ENCODE measurements at places on chromosomes 2 and 18.

DNA sequence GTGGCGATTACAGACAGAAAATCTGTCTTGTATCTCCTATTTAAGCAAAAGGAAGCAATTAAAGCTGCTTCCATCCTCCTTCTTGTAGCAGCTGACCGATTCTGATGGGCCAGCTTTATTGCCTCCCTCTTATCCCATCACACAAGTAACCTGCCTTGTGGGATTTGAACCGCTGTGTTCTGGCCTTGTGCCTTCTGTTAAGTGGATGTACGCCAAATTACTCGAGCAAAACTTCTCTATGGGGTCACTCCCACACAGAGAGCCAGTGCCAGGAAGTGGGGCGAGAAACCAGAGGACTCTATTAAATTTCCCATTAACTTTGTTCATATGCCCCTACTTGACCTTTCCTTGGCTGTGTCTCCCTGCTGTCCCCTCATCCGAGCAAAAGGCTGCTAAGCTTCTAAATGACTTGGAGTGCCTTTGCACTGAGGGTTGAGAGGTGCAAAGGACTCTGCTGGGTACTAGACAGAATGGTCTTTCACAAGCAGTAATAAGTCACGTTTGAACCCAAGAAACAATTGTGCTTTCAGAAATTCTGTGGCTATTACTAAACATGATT is 672.5 kb downstream of the MBD2 start:
- DNase-seq, result peak; percentile 30

- peak; percentile 48 for DNase-seq
Observed at GRCh38 chr2:233996461-233996860, 54.0 kb upstream of the SPP2 start.

DNA sequence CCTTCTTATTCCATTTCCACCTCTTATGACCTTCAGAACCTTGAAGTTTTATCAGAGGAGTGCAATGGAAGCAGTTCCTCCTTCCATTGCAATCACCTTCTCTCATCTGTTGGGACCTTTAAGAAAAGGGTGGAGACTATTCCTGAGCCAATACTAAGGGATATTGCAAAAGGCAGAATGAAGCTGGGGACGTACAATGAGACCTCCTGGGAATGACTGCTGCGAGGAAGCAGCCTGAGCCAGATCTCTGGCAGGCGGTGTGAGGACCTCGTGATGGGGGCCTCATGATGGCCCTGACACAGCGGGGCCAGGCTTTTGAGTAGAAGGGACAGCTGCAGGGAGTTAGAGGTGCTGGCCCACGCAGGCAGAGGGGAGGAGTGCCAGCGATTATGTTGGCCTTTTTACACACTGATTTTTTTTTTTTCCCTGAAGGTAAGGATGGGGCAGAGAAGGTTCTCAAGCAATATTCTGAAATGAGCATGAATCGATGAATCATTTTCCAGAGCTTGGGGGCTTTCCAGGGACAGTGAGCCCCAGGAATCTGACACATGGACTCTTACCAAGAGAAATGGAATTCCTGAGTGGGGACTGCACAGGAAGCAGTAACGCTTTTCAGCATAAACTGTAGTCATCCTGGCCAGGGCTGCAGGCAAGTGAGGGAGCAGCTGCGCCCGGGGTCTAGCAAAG is 40.0 kb upstream of the LAPTM4A start:
- DNase-seq, result peak; percentile 86

- peak; percentile 68 for DNase-seq
Observed at GRCh38 chr18:12679183-12679786, 21.4 kb upstream of the SPIRE1 start.

DNA sequence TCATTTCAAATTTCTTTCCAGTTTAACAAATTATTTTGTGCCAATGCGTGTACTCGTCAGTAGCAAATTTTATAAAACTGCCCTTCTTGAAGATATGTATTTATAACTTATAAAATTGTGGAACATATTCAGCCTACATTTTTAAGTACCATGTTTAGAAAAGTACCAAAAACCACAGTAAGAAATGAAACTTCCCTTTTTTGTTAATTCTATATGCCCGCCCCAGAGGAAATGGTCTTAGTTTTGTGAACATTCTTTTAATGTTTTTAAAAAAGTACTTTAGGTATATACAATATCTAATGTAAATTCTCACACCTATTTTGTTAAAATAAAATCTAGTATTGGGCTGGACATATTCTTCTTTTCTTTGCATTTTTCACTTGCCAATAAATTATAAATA is 1.2 kb downstream of the UGT1A9 start:
- DNase-seq, result no peak

GRCh38 chr2:234673961-234674759 is 177.3 kb upstream of the ARL4C start:
- DNase-seq, result no peak

DNA sequence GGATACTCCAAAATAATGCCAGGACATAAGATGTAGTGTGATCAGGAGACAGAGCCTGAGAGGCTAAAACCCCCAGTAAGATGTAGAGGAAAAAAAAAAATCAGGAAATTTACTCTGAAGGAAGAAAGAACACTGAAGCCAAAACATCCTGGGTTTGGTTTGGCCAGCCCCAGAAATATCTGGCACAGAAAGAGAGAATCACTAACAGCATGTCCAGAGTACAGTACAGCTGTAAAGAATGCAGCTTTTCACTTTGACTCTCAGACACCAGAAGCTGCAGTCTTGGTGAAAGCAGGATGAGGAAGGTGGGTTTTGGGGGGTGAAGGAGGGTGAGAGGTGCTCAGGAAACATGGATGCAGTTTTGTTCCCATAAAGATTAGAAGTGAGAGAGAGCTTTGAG is 1577.7 kb upstream of the ACVR2A start:
- DNase-seq, result peak; percentile 37

- DNase-seq, result no peak
Observed at GRCh38 chr18:35547008-35547605, 34.4 kb upstream of the GALNT1 start.

Measured in femur (tissue), 1 donor.